ENCODE measurements at places on chromosomes 12 and 14.
A peak's percentile ranks its signal among the peaks of the same experiment; 100 is the strongest.

GRCh38 chr14:74985806-74986205 is 16.9 kb upstream of the EIF2B2 start:
- no peak for DNase-seq

DNA sequence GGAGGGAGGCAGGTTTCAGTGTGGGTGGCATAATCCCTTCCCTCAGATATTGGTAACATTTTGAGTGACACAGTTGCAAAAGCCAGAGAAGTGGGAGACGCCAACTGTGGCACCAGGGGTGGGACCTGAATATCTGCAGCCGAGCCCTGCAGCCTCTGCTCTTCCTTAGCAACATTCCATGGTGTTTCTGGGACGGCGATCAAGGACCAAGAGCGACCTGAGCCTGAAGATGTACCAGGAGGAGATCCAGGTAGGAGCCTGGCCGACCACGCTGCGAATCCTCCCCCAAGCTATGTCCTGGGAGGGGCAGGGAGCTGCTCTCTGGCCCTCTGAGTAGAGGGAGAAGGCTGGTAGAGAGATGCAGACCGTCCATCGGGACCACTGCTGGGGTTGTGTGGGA is 41.8 kb downstream of the SLC8B1 start:
- no peak for DNase-seq

- DNase-seq: no peak
These were observed 59.4 kb downstream of the PPHLN1 start for GRCh38 chr12:42385326-42385841.

- DNase-seq: no peak
These were observed 3.5 kb downstream of the RAB15 start for GRCh38 chr14:64968651-64969050.

DNA sequence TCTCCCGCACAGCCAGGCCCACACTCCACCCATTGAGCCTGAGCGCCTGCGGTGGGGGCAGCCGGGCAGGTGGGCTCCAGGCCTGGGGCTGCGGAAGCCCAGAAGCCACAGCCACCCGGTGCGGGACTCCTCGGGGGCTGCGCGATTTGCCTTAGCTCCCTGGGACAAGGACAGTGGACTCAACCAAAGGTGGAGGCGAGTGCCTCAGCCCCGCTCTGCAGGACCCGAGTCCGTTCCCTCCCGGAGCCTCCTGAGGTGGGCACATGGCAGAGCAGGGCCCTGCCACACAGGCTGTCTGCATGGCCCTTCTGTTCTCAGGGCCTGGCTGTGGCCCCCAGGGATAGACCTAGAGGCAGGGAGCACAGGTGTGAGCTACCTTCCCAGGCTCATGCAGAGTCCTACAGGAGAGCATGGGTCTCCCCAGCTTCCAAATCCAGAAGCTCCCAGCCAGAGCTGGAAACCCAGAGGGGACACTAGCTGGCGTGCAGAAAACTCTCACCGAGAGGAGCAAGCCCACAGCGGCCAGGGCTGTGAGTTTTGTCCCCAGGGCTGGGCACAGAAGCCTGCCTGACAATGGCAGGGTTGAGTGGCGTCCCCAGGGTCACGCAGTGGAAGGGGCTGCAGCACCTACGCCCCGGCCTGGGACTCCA is 22.2 kb upstream of the LRTM2 start:
- no peak for DNase-seq

- no peak for DNase-seq
These were observed 87.6 kb downstream of the EML1 start for GRCh38 chr14:99880651-99881420.

- DNase-seq: peak; percentile 78
These were observed 44.8 kb downstream of the FOXN4 start for GRCh38 chr12:109264095-109264942.

- DNase-seq: no peak
These were observed 30.4 kb downstream of the RAP1B start for GRCh38 chr12:68641138-68641537.

DNA sequence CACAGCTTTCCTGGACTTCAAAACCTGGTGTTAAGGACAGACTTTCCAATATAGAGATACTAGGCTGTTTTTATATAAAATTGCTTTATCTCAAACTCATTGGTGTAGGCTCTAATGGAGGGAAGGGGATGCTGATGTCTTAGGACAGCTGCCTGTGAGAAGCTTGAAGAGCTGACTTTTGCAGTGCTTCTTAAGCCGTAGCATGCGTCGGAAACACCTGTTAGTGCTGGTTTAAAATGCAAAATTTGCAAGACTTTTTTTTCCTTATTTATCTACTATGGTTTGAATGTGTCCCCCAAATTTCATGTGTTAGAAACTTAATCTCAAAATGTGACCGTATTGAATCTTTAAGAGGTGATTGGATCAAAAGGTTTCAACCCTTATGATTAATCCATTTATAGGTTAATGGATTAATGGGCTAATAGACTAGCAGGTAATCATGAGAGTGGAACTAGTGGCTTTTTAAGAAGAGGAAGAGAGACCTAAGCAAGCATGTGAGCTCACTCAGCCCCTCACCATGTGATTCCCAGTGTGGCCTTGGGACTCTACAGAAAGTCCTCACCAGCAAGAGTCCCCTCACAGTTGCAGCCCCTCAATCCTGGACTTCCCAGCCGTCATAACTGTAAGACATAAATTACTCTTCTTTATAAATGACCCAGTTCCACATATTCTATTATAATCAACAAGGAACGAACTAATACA is 60.9 kb upstream of the FUT8 start:
- DNase-seq: peak; percentile 41

DNA sequence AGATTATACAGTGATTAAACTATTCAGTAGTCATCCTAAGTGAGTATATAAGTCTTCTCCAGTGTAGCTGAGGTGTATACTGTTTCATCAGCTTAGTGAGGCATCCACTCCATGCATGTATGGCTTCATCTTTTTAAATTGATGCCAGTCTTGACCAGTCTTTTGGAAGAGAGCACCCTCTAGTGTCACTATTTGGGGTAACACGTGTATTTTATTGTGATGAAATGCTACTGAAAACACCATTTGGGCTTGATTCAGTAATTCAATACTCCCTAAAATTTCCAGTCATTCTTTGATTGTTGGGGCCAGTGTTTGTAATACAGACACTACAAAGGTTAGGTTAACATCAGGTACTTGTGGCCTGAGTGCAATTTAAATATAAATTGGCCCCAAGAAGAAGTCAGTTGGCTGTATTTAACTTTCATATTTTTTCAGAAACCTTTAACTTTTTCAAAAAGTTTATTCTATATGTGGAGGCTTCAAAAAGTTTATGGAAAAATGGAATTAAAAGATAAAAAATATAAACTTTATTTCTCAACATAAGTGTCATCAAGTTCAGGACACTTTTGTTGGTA is 35.3 kb downstream of the MIPOL1 start:
- peak; percentile 59 for DNase-seq

- DNase-seq: no peak
These were observed 357.7 kb upstream of the SOX5 start for GRCh38 chr12:24307153-24307552.

GRCh38 chr12:62653740-62654139 is 187.1 kb downstream of the MON2 start:
- DNase-seq: no peak

- no peak for DNase-seq
These were observed 747 bp downstream of the HSPB8 start for GRCh38 chr12:119179335-119180021.

- no peak for DNase-seq
These were observed 99.0 kb downstream of the ESR2 start for GRCh38 chr14:64195199-64195598.
